Stimulated activated CD8-positive, alpha-beta memory T cell treated with anti-CD3 and anti-CD28 coated beads, Interleukin-4, amount 100 ng/mL, for 1 hour (primary cell): ENCODE measurements at places on chromosomes 6 and 20.

GRCh38 chr6:105301072-105301503 is 101.8 kb downstream of the PREP start:
- DNase-seq, result no peak

- no peak for DNase-seq
Measured at GRCh38 chr6:31610968-31611367, 4.1 kb upstream of the AIF1 start.

GRCh38 chr6:126153661-126154060 is 167.3 kb downstream of the TRMT11 start:
- DNase-seq, result no peak

DNA sequence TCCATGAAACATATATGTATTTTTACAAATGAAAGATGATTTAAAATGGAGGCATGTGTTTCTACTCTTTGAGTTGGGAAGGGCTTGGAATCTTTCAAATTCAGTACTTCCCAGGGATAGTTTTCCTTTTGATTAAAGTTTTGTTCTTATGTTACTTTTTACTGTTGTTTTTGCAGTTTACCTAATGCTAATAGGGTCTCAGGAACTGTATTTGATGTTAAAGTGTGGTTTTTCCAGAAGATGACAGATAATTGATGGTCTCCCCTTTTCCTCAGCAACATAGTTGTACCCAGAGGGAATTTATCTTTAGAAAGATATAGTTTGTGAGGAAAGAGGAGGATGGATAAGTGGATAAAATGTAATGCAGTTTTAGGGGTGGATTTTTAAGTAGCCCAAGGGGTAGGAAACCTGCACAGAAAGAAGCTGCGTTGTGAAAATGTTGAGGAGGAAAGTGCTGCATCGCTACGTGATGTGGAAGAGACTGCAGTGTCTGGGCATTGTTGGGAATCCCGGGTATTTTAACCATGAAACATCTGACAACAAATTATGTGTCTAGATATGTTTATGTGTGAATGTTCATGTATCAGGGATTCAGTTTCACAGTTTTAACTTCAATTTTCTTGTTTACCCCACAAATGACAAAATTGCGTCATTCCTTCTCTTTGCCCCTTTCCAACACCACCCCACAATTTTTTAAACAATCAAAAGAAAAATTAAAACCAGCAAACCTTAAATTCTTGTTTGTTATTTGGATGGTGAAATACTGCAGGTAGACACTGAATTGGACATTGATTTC is 42.3 kb downstream of the GNAS start:
- DNase-seq, result no peak

- DNase-seq, result no peak
Measured at GRCh38 chr6:108998485-108998884, 96.2 kb downstream of the SESN1 start.

GRCh38 chr6:27669295-27669623 is 196.4 kb upstream of the ZNF184 start:
- no peak for DNase-seq

DNA sequence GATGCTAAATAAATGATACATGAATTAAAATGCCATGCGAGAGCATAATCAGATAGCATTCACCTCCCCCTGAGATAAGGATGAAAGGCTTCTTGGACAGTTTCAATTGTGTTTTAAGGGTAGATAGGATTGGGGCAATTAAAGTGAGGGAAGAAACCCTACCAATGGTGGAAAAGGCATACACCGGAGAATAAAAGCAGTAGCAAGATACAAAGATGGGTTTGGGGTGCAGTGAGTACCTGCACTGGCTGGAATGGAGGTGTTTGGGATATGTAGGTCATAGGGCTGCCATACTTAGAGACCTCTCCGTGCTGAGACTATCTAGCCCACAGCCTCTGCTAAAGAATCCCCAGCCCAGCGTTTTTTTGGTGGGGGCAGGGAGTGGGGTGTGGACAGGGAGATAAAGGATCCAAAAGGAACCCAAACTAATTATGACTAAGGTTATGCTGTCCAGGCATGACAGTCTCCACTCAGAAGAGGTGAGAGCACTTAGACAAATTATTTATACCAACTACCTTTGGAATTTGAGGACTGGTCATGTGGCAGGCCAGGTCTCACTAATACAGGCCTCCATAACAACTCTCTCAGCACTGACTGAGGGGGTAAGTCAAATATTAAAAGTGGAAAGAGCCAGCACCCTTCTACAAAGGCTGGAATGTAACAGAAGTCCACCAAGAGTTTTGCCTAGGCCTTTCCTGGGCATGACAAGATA is 280.8 kb downstream of the ADGB start:
- DNase-seq, result no peak

DNA sequence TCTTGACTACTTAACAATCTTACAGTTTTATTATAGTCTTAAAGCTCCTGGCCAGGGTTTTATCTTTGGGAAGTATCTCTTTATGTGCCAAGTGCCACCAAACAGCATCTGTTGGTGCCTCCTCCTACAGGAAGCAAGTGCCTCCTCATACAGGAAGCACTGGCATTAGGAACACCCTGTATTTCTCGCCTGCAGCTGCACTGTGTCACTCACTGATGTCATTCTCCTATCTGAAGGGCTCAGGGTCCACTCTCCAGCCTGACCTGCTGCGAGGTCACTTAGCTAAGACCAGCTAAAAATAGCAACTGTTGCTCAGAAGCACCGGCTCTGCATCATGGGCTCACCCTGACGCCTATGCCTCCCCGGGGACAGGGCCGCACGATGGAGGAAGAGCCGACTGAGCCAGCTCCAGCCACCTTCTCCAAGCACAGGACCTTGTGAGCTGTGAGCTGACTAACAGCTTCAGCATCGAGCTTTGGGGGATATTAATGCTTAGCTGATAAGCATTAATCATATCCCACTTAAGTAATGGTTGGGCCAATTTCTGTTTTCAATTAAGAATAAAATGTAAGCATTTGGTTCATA is 66.3 kb upstream of the CD93 start:
- no peak for DNase-seq

- DNase-seq, result no peak
Measured at GRCh38 chr6:9494864-9495263, 920.0 kb downstream of the TFAP2A start.

DNA sequence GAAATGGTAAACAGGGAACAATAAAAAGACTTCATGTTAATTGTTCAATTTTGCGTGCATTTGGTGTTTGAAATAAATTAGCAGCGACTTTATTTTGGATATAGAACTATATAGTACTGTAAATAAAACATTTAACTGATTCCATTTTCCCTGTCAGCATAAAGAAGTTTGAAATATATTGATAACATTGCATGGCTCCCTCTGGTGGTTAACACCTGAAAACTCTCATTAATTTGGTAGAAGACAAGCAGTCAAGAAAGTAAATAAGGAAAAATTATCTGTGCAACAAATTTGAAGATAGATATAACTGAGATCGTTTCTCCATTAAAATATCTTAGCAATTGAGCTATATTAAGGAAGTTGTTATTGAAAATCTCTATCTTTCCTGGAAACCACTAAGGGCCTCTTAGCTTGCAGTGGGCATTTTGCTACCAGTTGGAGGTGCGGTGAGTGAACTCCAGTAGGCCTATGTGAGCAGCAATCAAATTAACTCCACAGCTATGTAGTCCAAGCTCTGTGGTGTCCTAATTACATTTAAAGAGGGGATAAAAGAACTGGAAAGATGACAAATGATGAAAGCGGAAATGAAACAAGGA is 435.7 kb upstream of the FKBP1C start:
- DNase-seq, result no peak

- DNase-seq, result no peak
Measured at GRCh38 chr6:81640891-81641290, 111.6 kb downstream of the TENT5A start.

DNA sequence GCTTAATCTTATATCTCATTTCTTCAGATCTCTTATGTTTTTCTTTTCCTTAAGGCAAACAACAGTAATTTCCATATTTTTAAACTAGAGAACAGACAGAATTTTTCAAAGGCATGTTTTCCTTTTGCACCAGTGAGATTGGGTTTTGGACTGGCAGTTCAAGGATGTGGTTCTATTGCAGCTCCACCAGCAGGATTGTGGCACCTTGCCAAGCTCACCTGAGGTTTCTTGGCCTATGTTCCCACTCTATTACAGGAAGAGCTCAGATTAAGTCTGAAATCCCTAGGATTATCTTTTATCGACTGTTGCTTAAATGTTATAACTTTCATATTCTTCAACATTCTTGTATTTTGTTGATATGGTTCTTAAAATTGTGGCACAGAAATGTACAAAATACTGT is 218.9 kb downstream of the PLCB4 start:
- DNase-seq, result no peak

GRCh38 chr6:71204741-71205140 is 83.9 kb upstream of the OGFRL1 start:
- no peak for DNase-seq
